Stimulated activated CD4-positive, alpha-beta T cell treated with anti-CD3 and anti-CD28 coated beads, Interleukin-4, amount 100 ng/mL, for 24 hours (primary cell): ENCODE measurements at places on chromosomes 11 and 22.

DNA sequence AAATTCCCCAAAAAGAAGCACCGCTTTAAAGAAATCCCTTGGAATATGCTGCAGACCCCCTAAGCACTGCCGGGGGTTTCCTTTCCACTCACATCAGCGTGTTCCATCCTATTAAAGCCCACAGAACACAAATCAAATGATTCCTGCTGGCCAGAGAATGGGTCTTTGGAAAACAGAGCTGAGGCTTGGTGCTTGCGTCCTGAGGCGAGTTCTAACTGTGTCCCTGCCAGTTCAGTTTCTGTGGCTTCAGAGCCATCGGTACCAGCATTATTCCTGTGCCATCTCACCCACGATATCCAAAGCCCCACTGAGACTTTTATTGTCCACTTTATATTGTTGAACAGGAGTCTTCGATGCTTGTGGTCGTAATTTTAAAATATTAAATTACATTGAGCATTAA lies 142.0 kb upstream of the SYT13 start:
- no peak for DNase-seq

DNA sequence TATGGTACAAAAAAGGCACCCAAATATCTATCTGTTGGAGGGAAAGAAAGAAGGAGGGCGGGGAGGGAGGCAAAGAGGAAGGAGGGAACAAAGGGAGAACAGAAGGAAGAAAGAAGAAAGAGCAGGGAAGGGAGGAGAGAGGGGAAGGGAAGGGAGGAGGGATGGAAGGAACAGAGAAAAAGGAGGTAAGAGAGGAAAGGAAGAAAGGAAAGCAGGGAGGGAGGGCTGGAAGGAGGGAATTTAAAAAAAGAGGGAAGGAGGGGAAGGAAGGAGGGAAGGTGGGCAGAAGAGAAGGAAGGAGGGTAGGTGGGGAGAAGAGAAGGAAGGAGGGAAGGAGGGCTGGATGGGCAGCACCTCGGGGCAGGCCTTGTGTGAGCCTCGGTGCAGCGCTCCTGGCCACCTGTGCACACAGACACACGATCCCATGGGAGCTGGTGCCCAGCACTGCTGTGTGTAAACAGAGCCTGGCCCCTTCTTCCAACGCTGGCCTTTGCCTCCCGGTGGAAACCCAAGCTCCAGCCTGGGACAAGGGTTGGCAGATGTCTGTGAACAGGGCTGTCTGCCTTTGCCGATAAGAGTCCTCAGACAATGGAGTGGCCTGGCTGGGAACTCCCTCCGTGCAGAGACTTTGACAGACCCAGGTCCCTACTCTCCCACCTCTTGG lies 23.2 kb downstream of the SMIM38 start:
- no peak for DNase-seq

GRCh38 chr11:132125988-132126871 lies 755.8 kb downstream of the NTM start:
- DNase-seq, result no peak

- no peak for DNase-seq
Measured at GRCh38 chr11:17855531-17856290, 121.1 kb downstream of the KCNC1 start.

- no peak for DNase-seq
Measured at GRCh38 chr11:47617417-47617809, 23.2 kb upstream of the C1QTNF4 start.

GRCh38 chr11:80698637-80699036 lies 1257.8 kb upstream of the TENM4 start:
- DNase-seq, result no peak

- DNase-seq, result peak; percentile 17
Measured at GRCh38 chr11:68855205-68855981, 13.7 kb upstream of the CPT1A start.

DNA sequence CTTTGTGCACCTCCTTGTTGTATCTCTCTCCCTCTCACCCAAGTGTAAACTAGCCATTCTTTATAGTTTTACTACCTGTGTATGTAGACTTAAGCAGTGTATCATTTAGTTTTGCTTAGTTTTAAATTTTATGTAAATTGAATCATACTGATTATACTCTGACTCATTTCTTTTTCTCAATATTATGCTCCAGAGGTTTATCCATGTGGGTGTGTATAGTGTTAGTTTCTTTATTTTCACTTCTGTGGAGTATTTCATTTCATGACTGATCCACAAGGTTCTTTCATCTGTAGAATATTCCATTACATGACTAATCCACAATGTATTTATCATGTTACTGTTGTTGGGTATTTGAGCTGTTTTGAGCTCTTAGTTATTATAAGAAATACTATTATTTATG lies 62.0 kb downstream of the CCDC34 start:
- DNase-seq, result no peak

- no peak for DNase-seq
Measured at GRCh38 chr11:69700278-69701140, 3.3 kb downstream of the FGF19 start.

- DNase-seq, result no peak
Measured at GRCh38 chr22:34946339-34946985, 119.5 kb upstream of the ISX start.

GRCh38 chr11:62217191-62217748 lies 8.8 kb downstream of the SCGB2A1 start:
- DNase-seq, result no peak
